ENCODE measurements at places on chromosomes 4 and X.

DNA sequence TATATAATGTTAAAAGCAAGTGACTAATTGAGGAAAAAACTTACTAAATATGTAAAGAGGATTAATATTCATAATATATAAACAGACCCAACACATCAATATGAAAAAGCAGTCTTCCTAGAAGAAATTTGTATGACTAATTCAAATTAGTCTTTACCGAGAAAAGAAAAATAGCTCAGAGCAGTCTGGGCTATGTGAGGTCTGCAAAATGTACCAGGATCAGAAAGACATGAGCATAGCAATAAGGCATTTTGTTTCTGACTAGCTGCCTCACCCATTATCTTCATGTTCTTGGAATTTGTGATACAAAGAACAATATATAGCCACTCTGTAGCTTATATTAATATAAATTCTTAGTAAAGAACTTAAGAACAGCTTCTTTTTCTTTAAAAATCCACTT is 13.7 kb upstream of the TMPRSS11B start:
- DNase-seq = no peak

DNA sequence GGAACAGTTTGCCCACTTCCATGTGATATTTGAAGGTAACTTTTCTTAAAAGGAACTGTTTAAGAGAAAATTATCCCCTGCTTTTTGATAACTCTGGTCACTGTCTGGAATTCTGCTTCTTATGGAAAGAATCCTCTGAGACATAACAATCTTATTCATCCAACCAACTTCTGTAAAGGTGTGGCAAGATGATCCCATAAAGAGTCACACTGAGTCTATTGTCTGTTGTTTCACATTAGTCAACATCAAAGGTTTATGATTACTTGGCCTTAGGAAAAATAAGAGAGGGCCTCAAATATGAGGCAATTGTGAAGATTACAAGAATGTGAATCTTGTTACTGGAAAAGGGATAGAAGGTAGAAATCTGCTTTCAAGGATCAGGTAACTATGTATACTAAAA is 88.0 kb upstream of the MAGEB18 start:
- no peak for DNase-seq

- no peak for DNase-seq
Measured at GRCh38 chrX:24494647-24495075, 29.6 kb downstream of the PDK3 start.

DNA sequence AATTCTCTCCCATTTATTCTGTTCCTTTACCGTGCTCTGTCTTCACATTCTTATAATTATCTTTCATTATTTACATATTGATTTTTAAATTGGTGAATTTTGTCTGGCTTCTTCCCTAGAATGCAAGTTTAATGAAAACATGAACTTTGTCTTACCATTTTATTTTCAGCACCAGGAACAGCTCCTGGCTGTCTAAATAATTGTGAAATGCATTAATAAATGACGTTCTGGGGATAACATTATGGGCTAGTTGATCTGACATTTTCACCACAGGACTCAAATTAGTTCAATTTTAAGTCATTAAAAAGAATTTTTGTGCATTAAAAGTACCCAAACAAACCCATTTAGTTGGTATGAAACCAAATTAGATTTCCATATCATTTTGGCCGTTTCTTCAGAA is 97.5 kb downstream of the KCTD8 start:
- DNase-seq = no peak

DNA sequence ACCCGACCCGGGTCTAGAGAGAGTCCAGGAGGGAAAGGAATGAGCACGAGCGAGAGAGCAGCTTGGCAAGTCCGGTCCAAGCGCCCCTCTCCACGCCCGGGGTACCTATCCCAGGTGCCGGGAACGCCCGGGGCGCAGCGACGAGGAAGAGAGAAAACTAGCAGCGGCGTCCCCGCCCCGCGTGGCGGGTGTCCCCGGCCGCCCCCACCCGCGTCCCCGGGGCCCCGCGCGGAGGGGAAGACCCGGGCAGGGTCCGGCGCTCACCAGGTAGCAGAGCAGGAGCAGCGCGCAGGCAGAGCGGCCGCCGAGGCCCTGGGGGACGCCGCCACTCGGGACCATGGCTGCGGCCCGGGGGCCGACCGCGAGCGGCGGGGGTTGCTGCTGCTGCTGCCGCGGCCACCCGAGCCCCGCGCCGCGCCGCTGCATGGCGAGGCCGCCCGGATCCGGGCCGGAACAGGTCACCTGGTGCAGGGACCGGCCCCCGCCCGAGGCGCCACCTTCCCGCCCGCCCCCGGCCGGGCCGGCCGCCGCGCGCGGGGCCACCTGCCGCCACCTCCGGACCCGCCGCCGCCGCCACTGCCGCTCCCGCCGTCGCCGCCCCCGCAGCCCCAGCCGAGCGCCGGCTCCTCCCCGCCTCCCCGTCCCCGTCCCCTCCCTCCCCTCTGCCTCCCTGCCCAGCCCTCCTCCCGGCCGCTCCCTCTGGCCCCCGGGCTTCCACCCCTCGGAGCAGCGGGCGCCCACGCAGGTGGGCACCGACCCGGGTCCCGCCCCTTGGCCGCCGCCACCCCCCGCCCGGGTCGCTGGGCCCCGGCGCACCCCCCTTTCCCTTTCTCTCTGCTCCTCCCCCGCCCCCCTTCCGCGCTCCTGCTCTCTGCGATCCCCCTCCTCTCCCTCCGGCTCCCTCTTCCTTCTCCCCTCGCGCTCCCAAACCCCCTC is at the start of gene SEL1L3:
SEL1L3 (minus strand) TSS at position 578 of the 936 bp plus-strand sequence; CDS start at position 426, 152 bp downstream.
- peak; percentile 55 for DNase-seq

DNA sequence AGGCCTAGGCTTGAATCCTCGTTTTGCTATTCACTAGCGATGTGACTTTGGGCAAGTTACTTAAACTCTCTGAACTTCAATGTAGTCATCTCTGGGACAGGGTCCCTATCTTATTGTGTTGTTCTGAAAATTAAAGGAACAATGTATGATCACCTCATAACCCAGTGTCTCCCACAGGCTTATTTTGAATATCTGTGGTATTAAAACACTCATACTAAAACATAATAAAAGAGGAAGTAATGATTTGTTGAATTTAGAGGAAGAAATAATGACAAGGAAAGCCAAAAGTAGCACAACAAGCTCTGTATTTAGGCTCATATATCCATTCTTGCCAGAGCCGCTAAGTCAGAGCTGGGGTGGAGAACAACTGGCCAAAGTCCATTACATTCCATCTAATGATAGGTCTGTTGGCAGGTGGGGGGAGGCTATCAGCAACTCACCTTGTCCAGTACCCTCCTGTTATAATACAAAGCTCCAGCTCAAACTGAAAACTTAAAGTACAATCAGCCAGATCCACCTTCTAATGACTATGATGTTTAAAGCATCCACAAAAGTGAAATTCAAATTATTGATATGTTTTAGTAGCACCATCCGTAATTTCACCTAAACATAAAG is 64.5 kb upstream of the LSM6 start:
- DNase-seq = no peak

- no peak for DNase-seq
Measured at GRCh38 chr4:149031399-149031798, 589.2 kb upstream of the NR3C2 start.

GRCh38 chrX:47158131-47158530 is 13.1 kb downstream of the RBM10 start:
- peak; percentile 10 for DNase-seq

GRCh38 chrX:150602743-150603142 is 34.3 kb downstream of the MTM1 start:
- DNase-seq = no peak

DNA sequence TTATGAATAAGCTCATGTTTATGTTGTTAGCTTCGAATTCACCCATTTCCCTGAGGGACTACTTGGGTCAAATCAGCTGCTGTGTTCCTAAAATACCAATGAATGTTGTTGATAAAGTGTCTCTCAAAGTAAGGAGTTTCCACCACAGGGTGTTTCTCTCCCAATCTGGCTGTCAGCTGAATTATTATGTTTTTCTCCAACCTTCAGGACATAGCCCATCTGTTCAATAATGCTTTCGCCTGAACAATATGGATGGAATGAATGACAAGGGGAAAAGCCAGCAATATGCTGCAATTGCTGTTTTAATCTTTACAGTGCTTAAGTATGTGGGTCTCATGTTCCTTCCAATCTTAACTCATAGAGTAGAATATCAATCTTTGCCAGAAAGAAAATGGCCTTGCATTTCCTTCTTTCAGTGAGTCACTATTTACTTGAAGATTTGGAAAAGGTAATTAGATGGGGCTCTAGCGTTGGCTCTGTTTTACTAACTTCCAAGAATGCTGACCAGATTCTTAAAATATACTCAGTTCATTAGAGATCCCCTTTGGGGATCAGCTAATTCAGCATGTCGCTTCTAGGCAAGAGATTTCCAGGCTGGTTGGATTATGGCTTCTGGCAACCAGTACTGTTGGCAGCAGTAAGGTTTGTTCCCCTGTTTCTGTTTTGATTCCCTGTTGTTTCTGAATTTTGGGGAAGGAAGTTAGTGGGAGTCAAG is 410.5 kb downstream of the PPP3CA start:
- DNase-seq = no peak

DNA sequence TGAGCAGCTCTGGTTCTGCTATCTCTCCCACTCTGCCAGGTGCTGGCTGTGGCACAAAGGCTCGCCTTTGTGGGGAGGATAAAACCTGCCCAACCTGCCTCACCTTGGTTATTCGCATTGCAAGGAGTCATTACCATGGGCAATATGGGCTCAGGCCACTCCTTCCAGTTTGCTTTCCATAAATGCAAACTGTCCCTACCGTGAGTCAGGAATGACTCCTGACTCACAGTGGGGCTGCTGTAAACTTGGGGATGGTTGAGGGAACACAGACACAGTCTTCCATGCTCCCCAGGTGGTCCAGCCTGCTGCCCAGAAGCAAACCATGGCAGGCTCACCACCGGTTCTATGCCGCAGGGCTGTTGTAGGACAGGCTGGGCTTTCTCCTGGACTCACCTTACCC is 36.1 kb downstream of the COQ2 start:
- no peak for DNase-seq

DNA sequence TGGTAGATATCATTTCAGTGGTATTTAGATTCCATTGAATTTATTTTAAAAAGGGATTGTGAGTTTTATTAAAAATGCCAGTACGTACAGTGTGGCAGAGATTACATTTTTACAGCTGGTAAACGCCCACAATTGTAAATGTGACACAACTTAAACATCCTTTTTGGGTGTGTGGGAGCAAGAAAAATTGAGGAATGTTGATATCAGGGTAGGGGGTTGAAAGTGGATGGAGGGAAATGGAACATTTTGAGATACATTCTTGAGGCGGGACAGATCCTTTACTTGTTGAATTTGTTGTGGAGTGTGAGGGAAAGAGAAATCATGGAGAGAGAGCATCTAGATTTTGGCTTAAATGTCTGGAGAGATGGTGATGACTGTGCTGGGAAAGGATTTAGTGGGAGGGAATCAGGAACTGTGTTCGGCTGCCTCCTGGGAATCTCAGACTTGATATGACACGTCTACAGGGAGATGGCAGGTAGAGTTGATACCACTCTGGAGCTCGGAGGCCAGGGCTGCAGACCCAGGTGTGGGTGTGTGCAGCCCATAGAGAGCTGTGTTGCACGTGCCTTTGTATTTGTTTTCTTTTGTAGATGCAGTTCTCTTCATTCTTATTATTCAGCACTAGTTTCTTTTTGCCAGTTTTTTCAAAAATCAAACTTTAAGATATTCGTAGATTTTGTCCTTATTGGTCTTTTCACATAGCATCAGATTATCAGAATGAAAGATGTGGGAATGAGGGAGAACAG is 10.8 kb downstream of the TMEM131L start:
- DNase-seq = no peak

DNA sequence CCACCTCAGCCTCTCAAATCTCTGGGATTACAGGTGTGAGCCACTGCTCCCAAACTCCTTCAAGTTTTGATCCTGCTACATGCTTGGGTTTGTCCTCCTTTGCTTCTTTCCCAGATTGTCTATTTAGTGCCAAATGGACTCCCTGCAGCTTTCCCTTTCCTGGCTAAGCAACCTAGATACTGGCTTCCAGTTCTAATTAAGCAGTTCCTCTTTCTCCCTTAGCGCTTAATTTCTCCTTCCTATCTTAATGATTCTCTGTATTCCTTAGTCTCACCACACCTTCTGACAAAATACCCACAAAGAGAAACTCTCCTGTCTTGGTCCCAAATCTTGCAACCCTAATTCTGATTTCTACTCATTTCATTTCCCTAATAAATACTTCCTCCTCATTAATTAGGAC is 7.8 kb downstream of the RXFP1 start:
- no peak for DNase-seq

GRCh38 chrX:131609480-131609879 is 65.6 kb downstream of the OR13H1 start:
- no peak for DNase-seq

DNA sequence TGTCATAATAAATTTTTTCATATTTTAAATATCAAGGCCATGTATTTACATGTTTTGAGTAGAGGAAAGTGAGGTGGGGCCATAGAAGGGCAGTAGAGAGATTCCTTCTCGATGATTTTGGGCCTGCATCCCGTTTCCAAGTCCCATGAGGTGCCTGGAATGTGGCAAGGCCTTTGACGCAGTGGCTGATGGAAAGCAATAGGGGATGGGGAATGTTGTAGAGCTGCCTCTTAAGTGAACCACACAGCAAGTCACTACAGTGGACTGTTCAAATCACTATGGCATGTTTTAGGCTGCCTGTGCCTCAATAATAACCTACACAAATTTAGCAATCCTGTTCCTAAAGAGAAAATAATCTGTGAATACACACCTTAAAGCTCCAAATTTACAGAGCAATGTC is 48.3 kb downstream of the ANXA5 start:
- DNase-seq = no peak

DNA sequence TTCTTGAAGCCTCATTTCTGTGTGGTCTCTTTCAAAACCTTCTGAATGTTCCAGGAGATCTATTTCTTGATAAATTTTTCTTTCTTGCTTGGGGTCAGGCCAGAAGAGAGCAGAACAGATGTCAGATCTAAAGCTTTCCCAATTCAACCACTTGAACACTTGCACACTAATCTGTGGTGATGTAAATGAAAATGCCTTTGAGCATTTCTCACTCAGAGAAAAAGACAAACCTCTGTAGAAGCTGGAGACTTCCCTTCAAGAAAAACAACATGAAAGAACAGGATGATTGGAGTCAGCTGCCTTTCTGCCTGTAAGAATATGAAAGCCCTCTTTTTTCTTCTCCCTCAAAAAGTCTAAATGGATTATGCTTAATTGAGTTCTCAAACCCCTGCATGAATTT is 11.2 kb downstream of the IGFBP7 start:
- no peak for DNase-seq

DNA sequence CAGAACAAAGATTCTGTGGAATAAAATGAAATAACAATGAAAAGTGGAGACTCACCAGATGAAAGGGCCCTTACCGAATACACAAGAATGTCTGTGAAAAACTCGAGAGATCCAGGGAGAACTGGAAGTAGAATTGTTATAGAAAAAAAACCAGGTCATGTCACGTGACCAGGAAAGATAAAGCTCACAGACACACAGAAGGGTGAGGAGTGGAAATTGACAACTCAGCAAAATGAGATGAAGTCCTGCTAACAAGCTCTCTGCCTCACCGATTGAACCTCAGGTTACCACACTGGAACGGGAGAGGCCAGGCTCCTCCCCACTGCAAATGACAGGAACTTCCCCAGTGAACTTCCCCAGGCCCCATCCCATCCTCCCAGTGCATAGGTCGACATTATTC is 1618.0 kb upstream of the PCDH10 start:
- no peak for DNase-seq
